EL (cell line): ENCODE measurements at places on chromosomes 7 and 10.
A peak's percentile ranks its signal among the peaks of the same experiment; 100 is the strongest.

- no peak for DNase-seq
Observed at GRCh38 chr7:128985660-128986059, 47.9 kb downstream of the IRF5 start.

DNA sequence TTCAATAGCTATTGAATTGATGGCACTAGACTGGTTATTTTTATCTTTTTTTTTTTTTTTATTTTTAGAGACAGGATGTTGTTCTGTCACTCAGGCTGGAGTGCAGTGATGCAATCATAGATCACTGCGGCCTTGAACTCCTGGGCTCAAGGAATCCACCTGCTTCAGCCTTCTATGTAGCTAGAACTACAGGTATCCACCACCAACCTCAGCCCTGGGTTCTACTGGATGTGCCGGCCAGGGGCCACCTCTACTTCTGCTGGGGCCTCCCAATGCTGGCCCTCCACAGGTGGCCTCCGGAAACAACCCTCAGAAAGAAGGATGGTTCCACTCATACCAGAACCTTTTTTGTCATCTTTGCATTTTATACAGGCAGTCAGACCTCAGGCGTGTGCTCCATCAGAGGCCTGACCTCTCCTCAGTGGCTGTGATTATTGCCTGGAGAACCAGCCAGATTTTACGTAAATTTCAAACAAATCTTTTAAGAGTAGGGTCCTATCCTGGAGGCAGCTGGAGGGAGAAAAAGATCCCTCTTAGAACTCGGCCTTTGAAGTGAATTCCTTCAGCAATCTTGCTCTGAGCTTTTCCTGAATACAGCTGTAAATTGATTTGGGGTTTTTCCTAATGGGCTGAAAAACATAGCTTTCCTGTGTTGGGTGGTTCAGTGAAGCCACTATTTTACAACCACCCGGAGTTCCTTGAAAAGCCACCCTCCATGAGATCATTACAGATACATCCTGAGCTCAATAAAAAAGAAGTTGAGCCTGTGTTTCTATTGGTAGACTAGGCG, 110.0 kb downstream of the SPAG6 start:
- DNase-seq: no peak

- peak; percentile 70 for DNase-seq
Observed at GRCh38 chr10:77305650-77306632, 331.7 kb downstream of the KCNMA1 start.

GRCh38 chr10:4316161-4316810, 509.7 kb upstream of the AKR1E2 start:
- peak; percentile 95 for DNase-seq

GRCh38 chr7:26995666-26996065, 100.1 kb downstream of the HOXA1 start:
- no peak for DNase-seq

DNA sequence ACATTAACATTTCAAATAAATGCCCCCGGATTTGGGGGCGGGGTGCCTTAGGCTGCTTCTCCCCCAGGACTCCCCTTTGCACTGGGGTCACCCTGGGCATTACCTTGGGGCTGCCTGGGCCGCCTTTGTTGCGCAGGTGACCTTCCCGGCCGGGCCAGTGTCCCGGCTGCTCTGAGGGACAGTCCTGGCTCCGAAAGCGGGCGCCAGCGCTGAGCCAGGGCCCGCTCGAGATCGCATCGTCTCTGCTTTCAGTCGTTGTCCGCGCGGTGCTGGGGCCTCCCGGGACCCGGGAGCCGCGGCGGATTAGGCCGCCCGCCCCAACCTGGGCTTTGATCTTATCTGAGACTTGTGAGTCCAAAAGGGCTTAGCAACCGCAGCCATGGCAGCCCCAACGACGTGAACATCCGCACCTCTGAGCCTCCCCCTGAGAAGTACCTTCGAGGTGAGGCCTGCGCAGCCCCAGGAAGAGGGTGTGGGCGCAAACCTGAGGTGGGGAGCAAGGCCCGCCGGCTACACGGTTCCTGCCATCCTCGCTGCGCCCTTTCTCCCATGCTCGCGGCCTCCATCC, 14.8 kb upstream of the WAPL start:
- no peak for DNase-seq

GRCh38 chr7:158586499-158587161, 993 bp downstream of the PTPRN2 start:
- no peak for DNase-seq

DNA sequence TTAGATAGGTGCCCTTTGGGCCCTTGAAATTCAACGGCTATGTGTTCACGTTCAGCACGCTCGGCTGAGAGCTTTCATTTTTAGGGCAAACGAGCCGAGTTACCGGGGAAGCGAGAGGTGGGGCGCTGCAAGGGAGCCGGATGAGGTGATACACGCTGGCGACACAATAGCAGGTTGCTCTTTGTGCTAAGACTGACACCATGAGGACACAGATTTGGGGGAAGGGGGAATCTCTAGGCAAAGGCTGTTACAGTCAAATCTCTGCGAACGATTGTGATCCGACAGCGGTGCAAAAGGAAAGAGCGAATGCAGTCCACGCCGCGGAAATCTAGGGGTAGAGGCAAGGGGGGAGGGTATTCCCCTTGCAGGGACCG, 667 bp downstream of the KLLN start:
- no peak for DNase-seq

DNA sequence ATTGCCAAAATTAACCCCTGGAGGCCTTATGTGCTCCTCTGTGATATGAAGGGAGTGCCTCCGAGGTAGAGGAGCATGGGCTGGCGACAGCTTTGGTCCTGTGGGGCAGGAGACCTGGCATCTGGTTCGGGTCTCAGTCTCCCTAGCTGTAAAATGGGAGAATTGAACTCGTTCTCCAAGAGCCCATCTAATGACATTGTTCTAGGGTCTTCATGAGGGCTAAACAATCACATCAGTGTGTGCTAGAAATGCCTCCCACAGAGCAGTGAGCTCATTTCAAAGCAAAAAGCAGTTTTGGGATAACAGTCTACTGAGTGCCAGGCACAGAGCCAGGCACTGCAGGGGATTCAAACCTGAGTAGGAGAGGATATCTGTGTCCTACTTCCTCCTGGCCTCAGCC, 248.0 kb downstream of the RPS24 start:
- DNase-seq: no peak

DNA sequence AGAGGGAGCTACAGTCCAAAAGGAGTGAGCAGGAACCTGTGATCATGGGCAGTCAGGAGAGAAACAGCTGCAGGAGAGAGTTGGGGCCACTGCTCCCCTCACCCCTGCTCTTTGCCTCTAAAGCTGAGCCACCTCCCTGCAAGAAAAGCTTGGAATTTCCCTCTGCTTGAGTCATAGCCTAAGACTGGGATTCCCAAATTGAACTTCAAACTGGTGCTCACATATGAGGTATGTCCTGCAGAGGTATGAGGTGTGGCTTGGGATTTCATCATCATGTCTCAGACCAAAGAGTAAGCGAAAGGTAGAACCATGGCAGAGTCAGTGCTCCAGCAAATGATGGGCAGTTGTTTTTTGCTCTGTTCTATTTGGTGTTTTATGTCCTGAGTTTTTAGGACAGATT, 237.1 kb upstream of the NRP1 start:
- peak; percentile 33 for DNase-seq

GRCh38 chr10:124625831-124626238, 118.3 kb downstream of the FAM53B start:
- no peak for DNase-seq

DNA sequence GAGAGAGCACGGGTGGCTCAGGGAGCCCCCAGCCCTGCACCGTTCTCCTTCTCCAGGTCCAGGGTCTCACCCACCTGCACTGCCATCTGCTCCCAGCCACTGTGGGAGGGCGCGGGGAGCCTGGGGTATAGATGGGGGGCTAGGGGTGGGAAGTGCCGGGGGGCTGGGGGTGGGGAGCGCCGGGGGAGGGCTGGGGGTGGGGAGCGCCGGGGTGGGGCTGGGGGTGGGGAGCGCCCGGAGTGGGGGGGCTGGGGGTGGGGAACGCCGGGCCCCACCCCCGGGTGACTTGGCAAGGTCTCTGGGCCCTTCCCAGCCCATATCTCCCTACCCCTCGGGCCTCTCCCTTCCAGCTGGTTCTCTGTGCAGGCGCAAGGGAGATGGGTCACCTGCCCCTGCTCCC, at the start of gene GRIFIN:
GRIFIN (minus strand) TSS at position 101 of the 400 bp plus-strand sequence; CDS start at position 86, 15 bp downstream.
- DNase-seq: no peak

DNA sequence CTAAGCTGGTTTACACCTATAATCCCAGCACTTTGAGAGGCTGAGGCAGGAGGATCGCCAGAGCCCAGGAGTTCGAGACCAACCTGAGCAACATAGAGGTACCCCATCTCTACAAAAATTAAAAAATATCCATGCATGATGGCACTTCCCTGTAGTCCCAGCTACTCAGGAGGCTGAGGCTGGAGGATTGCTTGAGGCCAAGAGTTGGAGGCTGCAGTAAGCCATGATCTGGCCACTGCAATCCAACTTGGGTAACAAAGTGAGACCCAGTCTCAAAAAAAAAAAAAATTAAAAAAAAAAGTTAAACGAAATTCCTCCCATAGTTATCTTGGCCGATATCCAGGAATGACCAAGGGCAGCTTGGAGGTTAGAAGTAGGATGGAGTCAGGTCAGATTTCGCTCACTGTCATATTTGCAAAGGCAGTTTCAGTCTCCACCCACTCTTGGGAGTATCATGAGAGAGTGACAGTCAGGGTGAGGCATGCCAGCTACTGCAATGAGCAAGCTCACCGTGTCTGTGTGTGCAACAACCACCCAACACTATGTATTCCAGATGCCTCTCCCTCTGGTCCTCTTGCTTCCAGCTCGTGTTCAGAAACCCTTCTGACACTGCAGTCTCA, 6.0 kb upstream of the ZDHHC4 start:
- DNase-seq: no peak

GRCh38 chr7:6432781-6433180, 15.0 kb downstream of the DAGLB start:
- DNase-seq: no peak

- no peak for DNase-seq
Observed at GRCh38 chr10:56240471-56240870, 120.6 kb downstream of the ZWINT start.

GRCh38 chr10:120480065-120480600, 23.1 kb downstream of the PLPP4 start:
- no peak for DNase-seq

DNA sequence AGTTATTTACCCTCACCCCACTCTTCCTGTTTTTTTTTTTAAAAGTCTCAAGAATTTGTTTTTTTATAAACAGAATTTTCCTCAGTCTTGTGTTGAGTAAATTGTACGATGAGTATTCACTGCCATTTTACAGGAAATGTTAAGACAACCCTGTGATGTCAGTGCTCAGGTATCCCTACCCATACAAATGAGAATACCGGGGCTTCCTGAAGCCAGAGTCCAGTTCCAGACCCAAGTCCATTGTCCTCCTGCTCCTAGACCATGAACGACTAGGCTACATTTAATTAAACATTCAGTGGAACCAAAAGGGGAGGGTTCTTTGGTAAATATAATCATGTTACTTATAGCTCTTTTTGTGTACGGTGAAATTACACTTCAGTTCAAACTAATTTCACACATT, 79.2 kb downstream of the GNAI1 start:
- no peak for DNase-seq

DNA sequence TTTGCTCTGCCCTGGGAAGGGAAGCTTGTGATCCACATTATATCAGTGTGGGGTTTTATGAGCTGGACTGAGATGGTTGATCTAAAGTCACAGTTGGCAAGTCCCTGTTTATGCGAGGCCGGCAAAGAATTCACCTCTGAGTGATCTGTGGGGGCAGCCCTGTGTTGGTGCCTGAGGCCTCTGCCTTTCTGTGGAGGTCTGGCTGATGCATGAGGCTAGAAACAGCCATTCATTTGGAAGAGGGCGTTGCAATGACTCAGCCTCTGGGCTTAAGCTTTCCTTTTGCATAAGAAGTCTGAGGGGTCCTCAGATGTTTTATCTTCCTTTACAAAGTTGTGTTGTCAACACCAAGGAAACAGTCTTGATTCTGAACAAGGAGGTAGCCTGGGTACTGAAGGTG, 126.9 kb downstream of the MGMT start:
- DNase-seq: no peak

DNA sequence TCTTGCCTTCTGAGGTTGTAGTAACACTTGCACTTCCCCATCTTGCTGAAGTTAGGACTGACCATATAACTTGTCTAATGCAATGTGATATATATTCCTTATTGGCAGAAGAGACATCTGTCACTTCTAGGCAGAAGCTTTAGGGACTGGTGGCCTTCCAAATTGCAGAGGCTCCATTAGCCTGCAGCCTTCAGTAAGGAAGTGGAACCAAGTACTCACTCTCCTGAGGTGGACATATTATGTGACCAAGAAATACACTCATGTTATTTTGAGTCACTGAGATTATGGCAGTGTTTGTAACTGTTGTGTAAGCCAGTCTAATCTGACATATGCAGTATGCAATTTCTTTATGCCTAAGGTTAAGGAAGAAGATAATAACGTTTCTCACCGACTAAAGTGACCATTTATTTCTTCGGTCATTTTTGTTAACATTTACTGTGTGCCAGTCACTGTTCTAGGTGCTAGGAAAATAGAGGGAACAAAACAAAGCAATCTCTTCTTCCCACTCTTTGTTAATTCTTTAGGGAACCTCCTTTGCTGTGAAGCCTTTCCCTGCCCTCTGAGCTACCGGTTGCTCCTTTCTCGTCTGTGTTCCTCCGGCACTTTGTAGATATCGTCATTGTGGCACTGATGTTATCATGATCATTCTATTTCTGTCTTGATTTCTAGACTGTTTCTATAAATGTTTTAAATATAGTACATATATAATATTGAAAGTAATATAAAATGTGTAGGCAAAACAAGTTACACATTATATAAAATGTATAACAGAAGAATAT, 52.9 kb upstream of the HBP1 start:
- no peak for DNase-seq

DNA sequence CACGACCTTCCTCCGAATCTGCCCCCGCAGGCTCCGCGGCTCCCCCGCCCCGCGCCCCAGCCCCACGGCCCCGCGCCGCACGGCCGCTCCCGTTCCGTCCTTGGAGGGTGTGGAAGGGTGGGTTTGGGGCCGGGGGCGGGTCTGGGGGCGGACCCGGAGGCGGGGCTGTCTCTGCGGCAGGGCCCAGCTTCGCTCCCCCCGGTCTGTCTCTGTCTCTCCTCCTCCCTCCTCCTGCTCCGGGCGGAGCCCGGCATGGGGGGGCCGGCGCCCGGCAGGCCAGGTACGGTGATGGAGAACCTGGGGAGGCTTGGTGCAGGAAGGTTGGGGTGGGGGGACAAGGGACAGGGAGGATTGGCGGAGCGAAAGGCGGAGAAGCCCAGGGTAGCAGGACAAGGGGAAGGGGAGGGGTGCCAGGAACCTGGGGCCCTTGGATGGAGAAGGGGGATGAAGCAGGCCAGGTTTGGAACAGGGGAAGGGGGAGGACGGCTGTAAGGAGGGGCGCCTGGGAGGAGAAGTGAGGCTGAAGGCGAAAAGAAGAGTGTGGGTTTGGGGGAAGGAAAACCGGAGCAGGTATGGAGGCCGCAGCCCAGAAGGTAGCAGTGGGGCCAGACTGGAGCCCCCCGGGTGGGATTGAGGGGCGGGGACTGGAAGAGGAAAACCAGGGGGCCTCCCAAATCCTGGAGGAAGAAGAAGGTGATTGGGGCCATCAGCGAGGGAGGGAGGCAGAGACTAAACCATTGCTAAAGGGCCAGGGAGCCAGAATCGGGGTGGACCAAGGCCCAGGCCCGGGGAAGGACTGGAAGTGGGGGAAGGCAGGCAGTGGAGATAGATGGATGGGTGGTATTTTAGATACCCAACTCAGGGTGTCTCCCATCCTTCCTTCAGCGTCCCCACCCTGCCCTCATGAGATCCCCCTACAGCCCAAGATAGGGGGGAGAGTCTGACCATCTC, at the start of gene NYAP1:
NYAP1 (plus strand) TSS at position 206 of the 951 bp plus-strand sequence. CDS start 1,385 bp downstream, outside the sequence.
- DNase-seq: peak; percentile 51
